ENCODE measurements at places on chromosomes 5 and 9. TPM values are rescaled to one million over a fixed set of nuclear protein-coding genes. Genes with fewer than 3 reads are reported as not detected.
A peak's percentile ranks its signal among the peaks of the same experiment; 100 is the strongest.

IL9 gene
- not detected for total RNA-seq

CYSRT1 gene
- 0.72 TPM for total RNA-seq

FAM153A gene
- 8.4 TPM for total RNA-seq

CCDC192 gene
- total RNA-seq = not detected

DNA sequence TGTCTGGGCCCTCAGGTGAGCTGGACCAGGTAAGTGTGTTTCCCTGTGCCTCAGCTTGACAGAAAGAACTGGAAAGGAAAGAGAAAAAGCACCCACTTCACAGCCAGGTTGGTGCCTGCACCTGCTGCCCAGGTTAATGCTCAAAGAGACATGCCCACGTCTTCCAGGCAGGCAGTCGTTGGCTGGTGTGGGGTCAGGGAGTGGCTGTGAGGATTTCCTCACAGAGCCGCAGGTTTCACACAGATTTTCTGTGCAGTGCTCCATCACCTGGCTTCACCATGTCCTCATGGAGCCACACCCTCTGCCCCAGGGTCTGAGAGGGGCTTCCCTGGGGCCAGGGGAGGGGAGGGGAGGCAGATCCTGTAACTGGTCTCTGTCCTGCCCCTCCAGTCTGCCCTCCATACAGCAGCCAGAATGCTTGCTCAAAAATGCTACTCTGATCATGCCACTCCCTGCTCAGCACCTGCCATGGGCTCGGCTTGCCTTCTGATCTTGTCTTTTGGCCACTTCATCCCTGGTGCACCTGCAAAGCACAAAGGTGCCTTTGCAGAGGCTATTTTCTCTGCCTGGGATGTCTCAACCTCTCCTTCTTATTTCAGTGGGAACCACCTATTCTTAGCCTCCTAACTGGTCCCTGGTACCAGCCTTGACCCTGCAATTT lies 82.5 kb upstream of the UBTD2 start:
- no peak for DNase-seq
- no peak overlapping the region for H3K27ac ChIP-seq
- H3K4me1 ChIP-seq = peaks cover 16% of the 10 kb centered on the region
- H3K4me3 ChIP-seq = no peak overlapping the region
- H3K36me3 ChIP-seq = peaks cover 3% of the 10 kb centered on the region
- no peaks in the 10 kb centered on the region for H3K27me3 ChIP-seq

DNA sequence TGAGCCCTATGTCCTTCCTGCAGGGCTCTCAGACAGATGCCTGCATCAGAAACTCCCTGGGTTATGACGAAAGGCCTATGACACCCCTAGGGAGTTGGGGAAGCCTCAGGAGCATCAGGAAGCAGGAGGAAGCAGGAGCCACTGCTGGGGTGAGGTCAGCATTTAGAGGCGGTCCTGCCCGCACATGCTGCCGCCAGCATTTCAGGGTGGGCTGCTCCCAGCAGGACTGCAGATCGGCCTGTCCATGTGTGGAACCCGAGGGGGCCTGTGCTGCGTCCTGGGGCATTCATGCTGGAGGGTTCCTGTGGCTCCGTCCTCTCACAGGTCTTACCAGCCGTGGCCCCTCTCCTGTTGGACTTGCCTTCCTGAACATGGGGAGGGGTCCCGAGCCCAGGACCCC lies 6.9 kb downstream of the NKD2 start:
- peaks cover 7% of the 10 kb centered on the region for H3K27me3 ChIP-seq
- no peak overlapping the region for H3K27ac ChIP-seq
- peaks cover 7% of the 10 kb centered on the region for H3K4me1 ChIP-seq
- no peak for DNase-seq
- no peaks in the 10 kb centered on the region for H3K36me3 ChIP-seq

- H3K27me3 ChIP-seq = no peaks in the 10 kb centered on the region
- no peaks in the 10 kb centered on the region for H3K36me3 ChIP-seq
- peaks cover 6% of the 10 kb centered on the region for H3K4me1 ChIP-seq
- no peak for DNase-seq
- H3K27ac ChIP-seq = no peak overlapping the region
Measured at GRCh38 chr5:39256477-39257235, 37.3 kb upstream of the FYB1 start.

DNA sequence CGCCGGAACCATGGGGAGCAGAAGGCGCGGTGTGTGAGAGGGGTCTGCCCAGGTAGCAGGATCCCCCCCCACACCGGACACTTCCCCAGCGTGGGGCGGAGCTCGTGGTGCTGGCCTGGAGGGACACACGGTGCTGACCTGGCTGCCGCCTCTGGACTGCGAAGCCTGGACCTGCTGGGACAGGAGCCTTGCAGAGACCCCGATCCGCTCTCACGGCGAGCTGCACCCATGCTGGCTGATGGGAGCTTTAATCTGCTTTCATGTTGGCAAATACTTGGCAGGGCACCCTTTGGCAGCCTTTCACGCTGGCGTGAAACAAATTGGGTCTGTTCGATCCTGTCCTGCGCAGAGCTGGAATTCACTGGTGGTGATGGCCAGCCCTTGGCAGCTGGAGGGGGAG lies 7.4 kb downstream of the NKD2 start:
- H3K4me1 ChIP-seq = peaks cover 2% of the 10 kb centered on the region
- no peak overlapping the region for H3K4me3 ChIP-seq
- H3K27me3 ChIP-seq = peaks cover 2% of the 10 kb centered on the region

- DNase-seq = peak; percentile 70
- peaks cover 17% of the 10 kb centered on the region for H3K36me3 ChIP-seq
- H3K4me3 ChIP-seq = peak overlapping the region; percentile 99
- H3K4me1 ChIP-seq = peaks cover 53% of the 10 kb centered on the region
- H3K27ac ChIP-seq = peak overlapping the region; percentile 99
Measured at GRCh38 chr9:128685636-128686489, 3.2 kb upstream of the SET start.

DNA sequence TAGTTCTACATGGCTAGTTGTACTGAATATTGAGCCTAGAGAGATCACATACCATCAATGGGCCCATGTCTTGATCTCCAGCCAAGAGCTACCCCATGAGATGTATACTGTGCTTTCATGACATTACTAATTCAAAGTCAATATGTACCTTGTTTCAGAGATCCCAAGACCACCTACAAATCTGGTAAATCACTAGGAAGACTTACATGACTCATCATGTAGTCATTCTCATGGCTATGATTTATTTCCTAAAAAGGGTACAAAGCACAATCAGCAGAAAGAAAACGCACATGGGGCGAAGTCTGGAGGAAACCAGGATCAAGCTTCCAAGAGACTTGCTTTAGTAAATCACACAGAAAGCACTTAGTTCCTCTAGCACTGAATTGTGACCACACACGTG lies 103.0 kb downstream of the PCSK5 start:
- DNase-seq = no peak
- H3K36me3 ChIP-seq = peaks cover 2% of the 10 kb centered on the region
- peaks cover 2% of the 10 kb centered on the region for H3K4me1 ChIP-seq
- no peaks in the 10 kb centered on the region for H3K27me3 ChIP-seq
- H3K4me3 ChIP-seq = no peak overlapping the region

- H3K4me3 ChIP-seq = no peak overlapping the region
- DNase-seq = no peak
- H3K36me3 ChIP-seq = peaks cover 63% of the 10 kb centered on the region
- H3K27ac ChIP-seq = no peak overlapping the region
- H3K4me1 ChIP-seq = peaks cover 77% of the 10 kb centered on the region
Measured at GRCh38 chr5:119390404-119390803, 34.6 kb downstream of the TNFAIP8 start.

DNA sequence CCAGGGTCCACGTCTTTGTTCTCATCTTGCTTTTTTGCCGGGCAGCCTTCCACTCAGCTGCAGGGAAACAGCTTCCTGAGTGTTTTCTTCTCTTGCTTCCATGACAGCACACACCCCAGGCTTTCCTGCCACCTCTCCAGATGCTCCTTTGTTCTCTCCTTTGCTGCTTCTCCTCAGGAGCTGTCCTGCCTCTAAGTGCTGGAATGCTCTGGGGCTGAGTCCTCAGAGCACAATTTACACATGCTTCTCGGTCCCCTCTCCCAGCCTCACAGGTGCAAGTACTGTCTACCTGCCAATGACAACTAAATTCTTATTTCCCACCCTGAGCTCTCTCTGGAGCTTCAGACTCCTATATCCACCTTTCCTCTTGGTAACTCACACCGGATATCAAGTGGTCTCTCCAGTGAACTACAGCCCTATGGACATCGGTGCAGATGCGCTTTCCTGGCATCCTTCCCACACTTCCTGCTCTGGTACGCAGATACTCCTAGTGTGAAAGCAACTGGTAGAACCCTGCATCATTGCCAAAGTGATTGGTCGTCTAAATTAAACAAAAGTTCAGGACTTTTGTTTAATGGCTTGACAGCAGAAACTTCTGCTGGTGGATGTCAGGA lies 13.4 kb upstream of the ACSL6 start:
- H3K4me3 ChIP-seq = no peak overlapping the region
- H3K4me1 ChIP-seq = peaks cover 31% of the 10 kb centered on the region
- peaks cover 3% of the 10 kb centered on the region for H3K36me3 ChIP-seq
- H3K27ac ChIP-seq = no peak overlapping the region
- DNase-seq = no peak

DNA sequence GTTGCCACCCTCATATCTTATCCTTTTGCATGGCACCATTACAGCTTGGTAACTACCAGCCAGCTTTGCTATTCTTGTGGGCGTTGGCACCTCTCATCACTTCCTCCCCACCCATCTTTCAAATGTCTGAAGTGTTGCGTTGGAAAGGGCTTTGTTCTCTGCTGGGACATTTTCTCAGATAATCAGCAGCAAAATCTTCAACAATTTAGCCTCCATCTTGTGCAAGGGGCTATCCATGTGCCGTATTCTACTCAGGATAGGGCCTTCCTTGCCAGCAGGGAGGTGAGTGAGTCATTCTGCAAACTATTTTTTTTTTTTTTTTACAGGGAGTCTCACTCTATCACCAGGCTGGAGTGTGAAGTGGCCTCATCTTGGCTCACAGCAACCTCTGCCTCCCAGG lies 62.1 kb upstream of the NUDT12 start:
- no peaks in the 10 kb centered on the region for H3K36me3 ChIP-seq
- no peak for DNase-seq

DNA sequence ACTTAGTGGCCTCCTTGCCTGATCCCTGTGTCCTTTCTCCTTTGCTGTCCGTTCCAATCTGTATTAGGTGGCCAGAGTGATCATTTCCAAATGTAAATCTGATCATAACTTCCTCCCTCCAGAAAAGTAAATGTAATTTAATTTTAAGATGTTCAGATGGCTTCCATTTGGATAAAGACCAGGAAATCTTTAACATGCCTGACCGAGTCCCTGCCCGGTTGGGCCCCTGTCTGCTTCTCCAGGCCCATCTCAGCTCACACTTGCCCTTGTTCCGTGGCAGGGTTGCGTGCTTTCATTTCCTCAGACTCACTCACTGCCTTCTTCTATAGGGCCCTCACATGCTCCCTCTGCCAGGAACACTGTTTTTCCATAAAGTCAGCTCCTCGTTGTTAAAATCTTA lies 7.6 kb downstream of the MAP3K1 start:
- H3K27me3 ChIP-seq = no peaks in the 10 kb centered on the region
- H3K4me3 ChIP-seq = peak overlapping the region; percentile 7
- DNase-seq = no peak
- H3K4me1 ChIP-seq = peaks cover 78% of the 10 kb centered on the region
- H3K36me3 ChIP-seq = peaks cover 54% of the 10 kb centered on the region
- no peak overlapping the region for H3K27ac ChIP-seq

DNA sequence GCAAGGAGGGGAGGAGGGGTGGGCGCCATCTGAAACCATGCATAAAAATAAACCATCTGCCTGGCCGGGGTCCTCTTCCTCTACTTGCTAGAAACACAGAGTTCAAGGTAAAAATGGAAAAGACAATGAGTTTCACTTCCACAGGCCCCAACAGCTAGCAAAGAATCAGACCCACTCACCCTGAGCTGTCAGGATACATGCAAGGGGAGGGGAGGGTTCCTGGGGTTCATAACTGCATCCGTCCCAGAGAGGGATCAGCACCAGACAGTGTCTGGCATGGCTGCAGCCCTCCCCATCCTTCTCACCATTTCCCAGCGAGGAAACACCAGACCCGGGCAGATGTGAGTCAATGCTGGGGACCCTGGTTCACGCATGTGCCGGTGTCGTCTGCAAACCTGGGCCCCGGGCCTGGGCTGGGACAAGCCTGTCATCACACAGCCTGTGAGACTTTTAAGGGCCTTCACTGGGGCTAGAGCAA lies 55.4 kb downstream of the SEMA4D start:
- no peak for DNase-seq
- peaks cover 60% of the 10 kb centered on the region for H3K36me3 ChIP-seq
- no peak overlapping the region for H3K4me3 ChIP-seq
- H3K27ac ChIP-seq = peak overlapping the region; percentile 86

- no peak overlapping the region for H3K27ac ChIP-seq
- no peaks in the 10 kb centered on the region for H3K36me3 ChIP-seq
- no peak overlapping the region for H3K4me3 ChIP-seq
- peaks cover 21% of the 10 kb centered on the region for H3K4me1 ChIP-seq
Measured at GRCh38 chr5:68460147-68460798, 244.7 kb downstream of the PIK3R1 start.
